ENCODE measurements at places on chromosomes 4 and X. TPM values are rescaled to one million over a fixed set of nuclear protein-coding genes. Genes with fewer than 3 reads are reported as not detected.

GRCh38 chr4:39407584-39407885, 805 bp downstream of the KLB start:
- H3K4me1 ChIP-seq: no peaks in the 10 kb centered on the region
- no peak overlapping the region for H3K27ac ChIP-seq
- H3K4me3 ChIP-seq: no peak overlapping the region

- no peak for DNase-seq
- H3K4me3 ChIP-seq: no peak overlapping the region
- H3K27me3 ChIP-seq: peaks cover 60% of the 10 kb centered on the region
- no peaks in the 10 kb centered on the region for H3K4me1 ChIP-seq
- H3K36me3 ChIP-seq: no peaks in the 10 kb centered on the region
Measured at GRCh38 chr4:112502871-112503270, 13.1 kb downstream of the NEUROG2 start.

The P2RY8 gene
- 13.3 TPM for total RNA-seq

- no peak overlapping the region for H3K4me3 ChIP-seq
- H3K36me3 ChIP-seq: no peaks in the 10 kb centered on the region
- no peaks in the 10 kb centered on the region for H3K4me1 ChIP-seq
- DNase-seq: no peak
- no peak overlapping the region for H3K27ac ChIP-seq
Measured at GRCh38 chrX:151478058-151478457, 81.1 kb downstream of the VMA21 start.

The KLF8 gene
- 1.6 TPM for total RNA-seq

DNA sequence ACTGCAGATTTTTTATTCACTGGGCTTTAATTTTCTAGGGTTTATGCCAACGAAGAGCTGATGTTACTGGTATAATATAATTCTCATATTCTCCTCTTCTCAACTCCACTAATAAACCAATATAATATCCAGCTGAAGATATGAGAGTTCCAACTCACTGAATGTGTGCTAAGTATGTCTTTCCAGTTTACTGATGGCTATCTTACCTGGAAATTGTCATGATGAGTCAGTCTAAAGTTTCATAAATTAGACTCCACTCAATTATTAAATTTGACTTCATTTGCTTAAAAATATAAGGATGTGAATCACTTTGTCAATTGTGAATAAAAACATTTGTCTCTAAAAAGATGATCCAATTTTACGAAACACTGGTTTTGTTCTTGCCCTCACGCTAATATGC, 28.4 kb downstream of the STBD1 start:
- no peaks in the 10 kb centered on the region for H3K36me3 ChIP-seq
- H3K4me3 ChIP-seq: no peak overlapping the region
- no peaks in the 10 kb centered on the region for H3K27me3 ChIP-seq
- H3K27ac ChIP-seq: no peak overlapping the region
- no peaks in the 10 kb centered on the region for H3K4me1 ChIP-seq

GRCh38 chr4:71860643-71861042, 76.8 kb upstream of the GC start:
- H3K27me3 ChIP-seq: no peaks in the 10 kb centered on the region
- DNase-seq: no peak
- H3K4me3 ChIP-seq: no peak overlapping the region
- no peaks in the 10 kb centered on the region for H3K4me1 ChIP-seq
- no peak overlapping the region for H3K27ac ChIP-seq
- no peaks in the 10 kb centered on the region for H3K36me3 ChIP-seq

DNA sequence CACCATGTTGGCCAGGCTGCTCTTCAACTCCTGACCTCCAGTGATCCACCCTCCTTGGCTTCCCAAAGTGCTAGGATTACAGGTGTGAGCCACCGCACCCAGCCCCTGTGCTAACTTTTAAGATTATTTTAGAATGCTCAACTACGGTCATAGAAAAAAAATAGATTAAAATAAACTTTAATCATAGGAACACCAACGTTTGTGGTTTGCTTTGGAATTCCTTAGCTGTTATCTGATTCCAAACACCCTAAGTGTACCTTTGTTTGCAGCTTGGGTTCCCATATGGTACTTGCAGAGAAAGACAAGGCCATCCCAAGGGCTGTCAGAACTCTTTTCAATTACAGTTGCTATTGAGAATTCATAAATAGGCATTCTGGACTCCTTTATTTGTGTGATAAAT, 90.1 kb upstream of the EFHC2 start:
- H3K4me1 ChIP-seq: no peaks in the 10 kb centered on the region
- no peaks in the 10 kb centered on the region for H3K27me3 ChIP-seq
- no peak for DNase-seq
- H3K4me3 ChIP-seq: no peak overlapping the region

DNA sequence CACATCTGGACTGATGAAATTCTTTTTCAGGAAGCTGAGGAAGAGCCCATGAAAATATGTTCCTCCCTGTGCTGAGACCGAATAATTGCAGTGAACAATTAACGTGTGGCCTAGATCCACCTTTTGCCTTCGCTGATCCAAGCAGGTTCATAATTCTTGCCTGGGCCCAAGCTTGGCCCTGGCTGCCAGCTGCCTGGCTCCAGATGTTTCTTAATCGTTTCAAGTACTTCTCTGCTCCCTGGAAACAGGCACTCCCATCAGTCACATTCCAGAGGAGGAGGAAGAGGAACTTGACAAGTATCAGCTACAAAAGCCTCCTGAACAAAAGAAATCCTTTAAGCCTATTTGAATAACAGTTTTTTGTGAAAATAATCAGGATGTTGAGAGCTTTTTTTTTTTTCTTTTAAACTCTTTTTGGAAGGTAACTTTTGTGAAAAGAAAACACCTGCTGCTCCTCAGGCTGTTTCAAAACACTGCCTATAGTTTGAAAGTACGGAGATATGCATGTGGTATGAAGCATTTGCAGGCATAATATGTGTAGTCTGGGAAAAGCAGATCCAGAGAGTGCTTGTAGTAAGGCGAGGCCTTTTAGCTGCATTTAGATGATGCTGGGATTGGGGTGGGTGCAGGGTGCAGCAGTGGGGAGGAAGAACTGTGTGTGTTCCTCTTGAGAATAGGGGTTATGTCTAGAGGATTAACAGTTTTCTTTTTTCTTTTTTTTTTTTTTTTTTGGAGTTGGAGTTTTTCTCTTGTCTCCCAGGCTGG, 154.4 kb downstream of the PTTG2 start:
- no peaks in the 10 kb centered on the region for H3K27me3 ChIP-seq
- peaks cover 16% of the 10 kb centered on the region for H3K36me3 ChIP-seq
- DNase-seq: no peak
- H3K4me1 ChIP-seq: peaks cover 2% of the 10 kb centered on the region
- no peak overlapping the region for H3K27ac ChIP-seq

DNA sequence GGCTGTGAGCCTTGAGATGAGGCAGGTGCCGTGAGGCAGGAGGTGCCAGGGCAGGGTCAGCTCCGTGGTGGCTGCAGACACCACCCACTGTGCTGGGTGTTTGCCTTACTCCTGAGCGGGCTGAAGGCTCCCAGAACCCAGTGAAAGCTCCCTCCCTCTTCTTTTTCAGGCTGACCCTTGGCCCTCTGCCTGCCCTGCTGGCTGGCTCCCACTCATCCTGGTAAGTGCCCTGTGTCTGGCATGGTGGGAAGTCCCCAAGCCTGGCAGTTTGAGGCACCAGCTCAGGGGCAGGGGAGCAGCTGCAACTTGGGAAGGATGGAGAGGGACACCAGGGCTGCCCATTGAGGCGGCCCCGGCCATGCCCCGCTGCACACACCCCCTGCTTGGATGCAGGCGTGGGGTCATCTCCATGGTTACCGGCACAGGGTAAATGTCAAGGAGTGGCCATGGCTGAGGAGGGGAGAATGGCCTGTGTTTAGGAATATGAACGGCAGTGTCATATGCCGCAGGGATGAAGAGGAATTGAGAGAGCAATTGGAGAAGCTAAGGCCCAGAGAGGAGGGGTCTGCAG, 16.8 kb downstream of the SH3BP2 start:
- H3K27me3 ChIP-seq: no peaks in the 10 kb centered on the region
- no peak overlapping the region for H3K4me3 ChIP-seq
- H3K27ac ChIP-seq: no peak overlapping the region
- peaks cover 17% of the 10 kb centered on the region for H3K36me3 ChIP-seq
- no peak for DNase-seq

- no peak for DNase-seq
- no peak overlapping the region for H3K4me3 ChIP-seq
- no peaks in the 10 kb centered on the region for H3K4me1 ChIP-seq
Measured at GRCh38 chr4:181650033-181650825, 593.0 kb upstream of the TENM3 start.

DNA sequence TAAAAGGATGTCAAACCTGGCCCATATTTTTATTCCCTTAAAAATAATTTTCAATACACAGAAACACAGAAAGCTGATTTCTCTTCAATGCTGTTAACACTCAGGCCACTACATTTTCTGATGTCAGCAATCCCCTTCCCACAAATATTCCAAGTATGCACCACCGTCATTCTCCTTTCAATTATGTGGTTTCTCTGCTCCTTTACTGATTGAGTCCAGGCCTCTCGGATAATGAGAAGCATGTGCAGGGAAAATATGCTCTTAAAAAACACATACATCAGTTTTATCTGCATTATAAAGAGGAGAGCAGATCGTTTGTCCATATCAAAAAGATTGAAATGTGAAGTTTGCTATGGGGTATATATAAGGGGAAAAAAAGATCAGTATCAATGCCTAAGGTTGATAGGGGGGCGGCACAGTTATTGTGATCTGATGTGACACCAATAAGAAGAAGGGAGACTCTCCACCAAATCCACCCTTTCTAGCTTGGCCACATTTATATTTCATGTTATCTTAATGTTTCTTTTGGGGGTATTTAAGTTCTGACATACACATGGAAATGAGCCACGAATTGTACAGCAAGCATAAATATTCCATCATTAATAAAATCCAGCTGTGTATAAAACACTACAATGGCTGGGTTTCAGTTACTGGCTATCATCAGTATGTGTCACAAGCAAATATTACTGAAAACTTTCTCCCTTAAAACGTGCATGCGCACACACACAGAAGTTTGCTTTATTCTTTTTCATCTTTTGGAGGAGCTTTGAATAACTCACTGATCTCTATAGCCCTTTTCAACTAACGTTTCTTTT, 6.4 kb downstream of the AMOT start:
- no peaks in the 10 kb centered on the region for H3K36me3 ChIP-seq
- no peak overlapping the region for H3K4me3 ChIP-seq
- H3K27ac ChIP-seq: no peak overlapping the region
- H3K27me3 ChIP-seq: no peaks in the 10 kb centered on the region

The ZFYVE28 gene
- 4.6 TPM for total RNA-seq

GRCh38 chr4:38865445-38865844, 2.2 kb upstream of the FAM114A1 start:
- no peak for DNase-seq
- no peak overlapping the region for H3K4me3 ChIP-seq
- H3K4me1 ChIP-seq: peaks cover 10% of the 10 kb centered on the region

The WNK3 gene
- total RNA-seq: 0.64 TPM

The GLRB gene
- not detected for total RNA-seq

DNA sequence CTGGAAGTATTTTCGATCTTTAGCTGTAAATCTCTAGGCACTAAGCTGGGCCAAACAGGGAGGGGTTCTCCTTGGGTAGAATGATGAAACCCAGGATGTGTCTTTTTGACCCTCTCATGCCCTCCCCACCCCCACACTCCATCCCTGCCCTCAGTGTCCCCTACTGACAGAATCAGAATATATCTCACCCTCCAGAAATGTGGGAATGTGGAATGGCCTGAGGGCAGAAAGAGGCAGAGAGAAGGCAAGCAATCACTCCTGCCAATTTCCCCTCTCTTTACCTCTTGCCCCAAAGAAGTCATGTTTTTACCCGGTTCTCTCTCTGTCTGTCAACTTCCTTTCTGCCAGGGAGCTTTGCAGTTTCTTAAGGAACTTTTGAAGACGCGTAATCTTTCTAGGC, 34.4 kb downstream of the RAP2C start:
- DNase-seq: no peak
- no peak overlapping the region for H3K27ac ChIP-seq
- H3K4me1 ChIP-seq: no peaks in the 10 kb centered on the region

GRCh38 chr4:42767669-42768068, 110.8 kb upstream of the ATP8A1 start:
- DNase-seq: no peak
- H3K36me3 ChIP-seq: peaks cover 3% of the 10 kb centered on the region
- H3K27ac ChIP-seq: no peak overlapping the region
- H3K4me3 ChIP-seq: no peak overlapping the region

The COL4A6 gene
- not detected for total RNA-seq

GRCh38 chr4:124686279-124686678, 26.3 kb downstream of the ANKRD50 start:
- H3K4me3 ChIP-seq: no peak overlapping the region
- DNase-seq: no peak
- H3K36me3 ChIP-seq: no peaks in the 10 kb centered on the region
- no peak overlapping the region for H3K27ac ChIP-seq

Data from activated naive CD8-positive, alpha-beta T cell treated with anti-CD3 and anti-CD28 coated beads for 36 hours (primary cell).